Vagina (tissue), 2 donors: ENCODE measurements at places on chromosomes 6 and 20.

GRCh38 chr20:8287340-8287739 is 155.3 kb downstream of the PLCB1 start:
- no peak for DNase-seq

- DNase-seq, result no peak
Observed at GRCh38 chr20:41476013-41476441, 109.4 kb upstream of the EMILIN3 start.

- no peak for DNase-seq
Observed at GRCh38 chr20:2692036-2692885, at the start of gene EBF4. TSS of gene EBF4 (plus strand) at chr20:2692780. CDS start at chr20:2693646, 866 bp downstream.

DNA sequence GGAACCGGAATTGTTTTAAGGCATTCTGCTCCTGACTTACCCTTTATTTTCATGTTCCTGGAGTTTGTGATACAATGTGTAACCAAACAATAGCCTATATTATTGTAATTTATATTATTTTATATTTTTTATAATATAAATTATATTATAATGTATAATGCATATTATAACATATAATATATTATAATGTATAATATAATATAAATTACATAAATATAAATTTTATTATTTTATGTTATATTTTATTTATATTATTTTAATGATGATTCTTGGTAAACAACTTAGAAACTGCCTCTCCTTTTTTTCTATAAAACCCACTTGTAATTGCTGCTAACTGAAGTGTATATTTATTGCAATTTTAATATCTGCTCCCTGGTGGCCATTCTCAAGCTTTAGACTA is 629.1 kb downstream of the MMUT start:
- DNase-seq, result no peak

- no peak for DNase-seq
Observed at GRCh38 chr6:2982426-2983117, 11.2 kb upstream of the SERPINB6 start.

- no peak for DNase-seq
Observed at GRCh38 chr20:54250691-54251090, 42.8 kb downstream of the PFDN4 start.

- DNase-seq, result no peak
Observed at GRCh38 chr6:163354761-163355425, 59.6 kb upstream of the QKI start.

- no peak for DNase-seq
Observed at GRCh38 chr6:75244063-75244584, 523 bp upstream of the COX7A2 start.

DNA sequence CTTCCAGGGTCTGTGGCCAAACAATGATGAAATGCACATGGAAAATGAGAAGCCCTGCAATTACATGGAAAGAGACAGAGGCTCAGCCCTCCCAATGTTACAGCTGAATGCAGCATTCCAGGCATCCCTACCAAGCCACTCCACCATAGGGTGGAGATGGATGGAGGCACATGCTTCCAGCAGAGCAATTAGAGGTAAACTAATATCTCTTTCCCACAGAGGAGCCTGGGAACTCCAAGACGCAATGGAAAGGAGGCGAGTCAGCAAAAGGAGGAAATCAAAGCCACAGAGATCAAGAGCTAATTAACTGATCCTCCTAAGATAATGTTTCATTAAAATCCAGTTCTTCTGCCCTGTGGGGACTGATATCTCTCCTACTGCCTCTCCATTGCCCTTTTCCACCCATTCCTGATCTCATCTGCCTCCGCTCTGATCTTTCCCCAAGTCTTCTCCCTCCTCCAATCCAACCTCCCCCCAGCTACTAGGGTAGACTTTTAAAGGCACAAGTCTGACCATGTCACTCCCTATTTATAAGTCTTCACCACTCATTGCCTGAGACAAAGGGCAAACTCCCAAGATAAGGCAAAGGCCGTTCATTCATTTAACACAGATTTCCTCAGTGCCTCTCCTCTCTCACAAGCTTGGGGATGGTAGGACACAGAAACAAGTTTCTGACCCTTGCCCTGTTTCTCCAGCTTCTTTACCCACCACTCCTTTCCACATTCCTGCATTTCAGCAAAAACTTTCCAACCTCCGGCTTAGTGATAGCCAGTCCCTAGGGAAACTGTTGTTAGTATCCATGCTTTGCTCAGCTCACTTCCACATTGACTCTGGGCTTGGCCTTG is 14.3 kb upstream of the KCNB1 start:
- DNase-seq, result no peak

DNA sequence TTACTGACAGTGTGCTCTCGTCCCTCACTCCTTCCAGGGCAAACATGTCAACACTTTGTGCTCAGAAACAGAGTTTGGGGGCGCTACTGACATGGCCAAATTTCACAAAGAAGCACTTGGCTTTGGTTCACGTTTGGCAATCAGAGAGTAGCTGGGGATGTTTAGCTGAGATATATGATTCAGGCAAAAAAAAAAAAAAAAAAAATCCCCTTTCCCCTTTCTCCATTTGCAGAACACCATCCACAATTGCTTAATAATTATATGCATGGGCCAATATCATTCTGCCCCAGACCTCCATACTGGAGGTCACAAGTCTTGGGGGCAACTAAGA is 128.4 kb upstream of the ADGRF1 start:
- no peak for DNase-seq

DNA sequence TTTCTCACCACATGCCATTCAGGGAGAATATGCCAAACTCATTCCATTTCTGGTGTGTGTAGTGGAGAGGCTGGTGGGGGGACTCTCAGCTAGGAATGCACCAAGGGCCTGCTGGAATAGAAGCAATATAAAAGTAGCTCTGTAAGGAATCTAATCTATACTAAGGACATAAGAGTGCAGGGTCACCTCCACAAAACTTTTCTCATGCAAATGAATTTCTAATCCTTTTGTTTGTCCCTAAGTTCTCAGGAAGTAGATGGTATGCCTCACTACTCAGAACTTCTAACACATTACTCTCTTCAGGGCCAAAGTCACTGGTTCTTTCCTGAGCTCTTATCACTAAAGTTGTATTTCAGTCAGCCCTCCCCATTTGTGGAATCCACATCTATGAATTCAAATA is 427.2 kb downstream of the C6orf118 start:
- DNase-seq, result no peak

GRCh38 chr6:85435851-85436250 is 14.0 kb upstream of the NT5E start:
- DNase-seq, result no peak

DNA sequence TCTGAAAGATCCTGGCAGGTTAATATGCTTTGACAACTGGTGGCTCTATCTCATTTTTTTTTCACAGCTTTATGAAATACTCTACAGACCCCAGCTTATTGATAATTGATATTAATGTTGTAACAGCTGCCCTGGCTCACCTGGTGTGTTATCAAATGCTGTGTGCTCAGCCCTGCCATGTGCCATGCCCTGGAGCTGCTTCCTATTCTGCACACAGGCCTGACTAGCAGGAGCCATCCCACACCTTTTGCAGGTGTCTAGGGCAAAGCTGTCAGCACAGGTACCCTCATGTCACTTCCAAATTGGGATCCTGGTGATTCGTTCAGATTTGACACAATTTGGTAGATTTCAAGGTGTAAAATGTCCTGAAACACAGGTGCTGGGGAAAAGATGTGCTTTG is 254.6 kb upstream of the MAN1A1 start:
- DNase-seq, result no peak

- DNase-seq, result no peak
Observed at GRCh38 chr20:61778495-61778863, 287.2 kb downstream of the TAF4 start.

- DNase-seq, result no peak
Observed at GRCh38 chr6:113693851-113694250, 163.3 kb upstream of the MARCKS start.
